ENCODE measurements at places on chromosomes 5 and 9. TPM values are rescaled to one million over a fixed set of nuclear protein-coding genes. Genes with fewer than 3 reads are reported as not detected.

The SCGB3A1 gene
- total RNA-seq: 412 TPM

GRCh38 chr9:134585746-134586706 lies 55.6 kb upstream of the COL5A1 start:
- DNase-seq: no peak

DNA sequence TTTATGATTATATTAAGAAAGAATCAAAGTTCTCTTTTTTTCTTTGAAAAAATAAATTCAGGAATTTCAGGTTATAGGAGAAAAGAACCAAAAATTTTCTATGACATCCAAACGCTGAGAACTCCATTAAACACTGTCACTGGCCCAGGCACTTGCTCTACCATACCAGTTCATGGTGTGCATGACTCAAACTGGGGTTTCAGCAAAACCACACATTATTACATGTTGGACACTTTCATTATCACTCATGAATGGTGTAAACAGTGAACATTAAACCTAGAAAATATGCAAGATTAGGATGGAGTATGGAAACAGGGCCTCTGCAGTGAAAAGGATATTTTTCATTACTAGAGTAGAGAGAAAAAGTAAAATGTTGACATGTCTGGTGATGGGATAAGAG lies 369.9 kb upstream of the FAM174A start:
- DNase-seq: no peak

GRCh38 chr5:111472579-111472978 lies 39.8 kb downstream of the STARD4 start:
- no peak for DNase-seq

DNA sequence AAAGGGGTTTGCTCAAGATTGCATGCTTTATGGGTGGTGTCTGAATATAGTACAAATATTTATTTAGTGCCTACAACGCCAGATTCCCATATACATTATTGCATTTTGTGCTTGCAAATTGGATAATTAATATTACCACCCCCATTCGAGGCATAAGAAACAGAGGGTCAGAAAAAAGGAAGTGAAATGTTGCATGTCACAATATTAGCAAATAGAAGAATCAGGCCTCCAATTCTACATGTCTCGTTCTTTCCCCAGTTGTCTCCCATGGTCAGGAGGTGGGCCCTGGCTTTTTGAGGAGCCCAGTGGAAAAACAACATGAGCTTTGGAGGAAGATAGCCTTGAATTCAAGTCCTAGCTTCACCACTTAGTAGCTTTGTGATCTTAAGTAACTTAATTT lies 98.1 kb upstream of the CCDC112 start:
- no peak for DNase-seq

Measured in prostate gland (tissue), 2 donors.